Mesenteric fat pad (tissue), 1 donor: ENCODE measurements at places on chromosomes 5 and 9. TPM values are rescaled to one million over a fixed set of nuclear protein-coding genes. Genes with fewer than 3 reads are reported as not detected.

The LRRC19 gene
- not detected for total RNA-seq

DNA sequence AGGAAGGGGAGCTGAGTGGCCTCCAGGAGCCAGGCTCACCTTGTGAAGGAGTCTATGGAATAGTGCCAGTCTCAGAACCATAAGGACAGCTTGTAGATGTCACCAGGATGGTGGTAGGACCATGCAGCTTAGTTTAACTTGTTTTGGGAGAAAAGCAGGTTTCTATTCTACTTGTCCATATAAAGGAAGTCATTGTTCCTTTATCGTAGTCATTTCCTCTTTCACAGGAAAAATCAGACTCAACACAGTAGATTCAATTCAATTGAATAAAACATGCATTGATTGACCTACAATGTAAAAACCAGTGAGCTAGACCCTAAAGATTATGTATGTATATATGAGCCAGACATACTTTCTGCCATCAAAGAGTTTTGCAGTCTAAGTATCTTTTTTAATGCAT lies 53.3 kb downstream of the MEGF10 start:
- DNase-seq, result no peak

- DNase-seq, result no peak
Observed at GRCh38 chr5:6547498-6547897, 85.3 kb downstream of the NSUN2 start.

DNA sequence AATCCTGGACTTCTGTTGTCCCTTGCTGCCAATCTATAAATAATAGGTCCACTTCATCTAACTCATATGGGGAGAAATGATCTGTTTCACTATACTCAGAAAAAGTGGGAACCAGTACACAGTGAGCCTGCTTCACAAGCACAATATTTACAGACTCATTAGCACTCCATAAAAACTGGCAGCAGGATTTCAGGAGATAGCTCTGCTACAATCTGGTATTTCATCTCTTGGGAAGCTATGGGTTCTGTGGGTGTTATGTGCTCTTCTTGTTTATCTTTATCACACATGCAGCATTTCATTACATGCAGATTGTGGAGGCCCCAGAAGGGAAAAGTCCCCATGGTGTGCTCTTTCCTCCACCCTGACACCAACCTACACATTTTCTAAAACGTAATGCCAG lies 33.2 kb downstream of the UGT3A2 start:
- DNase-seq, result no peak

DNA sequence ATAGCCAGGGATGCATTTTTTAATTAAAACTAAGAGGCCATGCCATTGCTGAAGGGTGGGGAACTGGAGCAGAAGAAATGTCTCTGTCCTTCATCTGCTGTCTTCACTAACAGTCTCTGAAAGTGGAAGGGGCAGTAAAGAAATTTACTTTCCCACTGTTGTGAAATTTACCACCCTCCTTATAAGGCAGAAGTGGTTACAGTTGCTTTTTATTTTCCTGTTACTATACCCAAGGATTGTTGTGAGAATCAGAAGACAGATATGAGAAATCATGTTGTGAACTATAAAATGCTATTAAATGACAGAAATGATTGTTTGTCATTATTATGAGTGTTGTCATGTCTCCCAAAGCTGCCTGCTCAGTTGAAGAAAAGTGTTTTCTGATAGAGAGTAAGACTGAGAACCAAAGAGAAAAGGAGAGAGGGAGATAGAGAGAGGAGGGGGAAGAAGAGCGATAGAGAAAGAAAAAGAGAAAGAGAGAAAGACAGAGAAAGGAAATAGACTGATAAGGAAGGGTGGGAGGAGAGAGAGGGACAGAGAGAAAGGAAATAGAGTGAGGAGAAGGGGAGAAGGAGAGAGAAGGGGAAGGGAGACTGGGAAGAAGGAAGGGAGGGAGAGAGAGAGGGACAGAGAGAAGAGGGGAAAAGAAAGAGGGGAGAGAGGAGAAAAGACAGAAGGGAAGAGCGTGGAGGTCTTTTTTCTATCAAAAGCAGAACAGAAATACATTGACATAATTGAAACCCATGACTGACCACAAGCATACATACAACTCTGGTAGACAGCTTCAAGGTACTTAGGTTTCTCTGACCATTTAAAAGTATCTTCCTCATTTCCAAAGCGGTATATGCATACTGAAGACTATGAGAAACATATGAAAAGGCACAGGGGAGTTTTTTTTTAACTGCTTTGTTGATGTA lies 22.5 kb downstream of the SEC61B start:
- DNase-seq, result no peak

DNA sequence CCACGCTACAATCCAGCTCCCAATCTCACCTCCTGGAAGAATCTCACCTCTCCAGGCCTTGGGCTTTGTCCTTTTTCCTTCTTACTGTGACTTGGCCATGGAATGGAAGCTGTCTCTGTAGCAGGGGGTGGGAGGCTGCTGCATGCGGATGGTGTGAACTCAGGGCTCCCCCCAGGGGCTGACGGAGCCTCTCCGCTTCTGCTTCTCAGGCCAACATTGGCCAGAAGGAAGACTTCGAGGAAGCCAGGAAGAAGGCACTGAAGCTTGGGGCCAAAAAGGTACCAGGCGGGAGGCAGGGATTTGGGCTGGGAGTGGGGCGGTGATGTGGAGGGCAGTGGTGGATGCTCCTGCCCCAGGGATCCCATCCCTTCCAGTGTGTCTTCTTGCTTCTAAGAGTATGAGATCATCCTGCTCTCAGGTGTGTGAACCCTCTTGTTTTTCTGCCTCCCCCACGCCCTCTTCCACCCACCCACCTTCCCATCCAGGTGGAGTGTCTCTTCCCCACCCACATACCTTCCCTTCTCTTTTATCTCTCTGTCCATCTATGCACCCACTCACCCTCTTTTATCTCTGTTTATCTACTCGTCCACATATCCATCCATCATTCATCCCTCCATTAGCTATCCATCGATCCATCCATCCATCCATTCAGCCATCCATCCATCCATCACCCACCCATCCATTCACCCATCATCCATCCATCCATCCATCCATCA lies 9.5 kb downstream of the ASS1 start:
- DNase-seq, result no peak

DNA sequence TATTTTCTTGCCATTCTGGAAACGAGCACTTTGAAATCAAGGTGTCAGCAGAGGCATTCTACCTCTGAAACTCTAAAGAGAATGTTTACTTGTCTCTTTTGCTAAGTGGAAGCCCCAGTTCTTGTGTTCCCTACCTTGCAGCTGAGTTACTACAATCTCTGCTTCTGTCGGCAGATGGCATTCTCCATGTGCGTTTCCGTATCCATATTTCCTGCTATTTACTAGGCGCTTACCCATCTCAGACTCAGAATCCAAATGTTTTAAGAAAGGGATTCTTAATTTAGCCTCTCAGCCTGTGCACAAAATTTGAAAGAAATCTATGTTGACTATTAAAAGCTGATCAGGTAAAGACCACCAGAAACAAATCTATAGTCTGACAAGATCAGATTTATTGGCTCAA lies 221.3 kb upstream of the FTMT start:
- no peak for DNase-seq

DNA sequence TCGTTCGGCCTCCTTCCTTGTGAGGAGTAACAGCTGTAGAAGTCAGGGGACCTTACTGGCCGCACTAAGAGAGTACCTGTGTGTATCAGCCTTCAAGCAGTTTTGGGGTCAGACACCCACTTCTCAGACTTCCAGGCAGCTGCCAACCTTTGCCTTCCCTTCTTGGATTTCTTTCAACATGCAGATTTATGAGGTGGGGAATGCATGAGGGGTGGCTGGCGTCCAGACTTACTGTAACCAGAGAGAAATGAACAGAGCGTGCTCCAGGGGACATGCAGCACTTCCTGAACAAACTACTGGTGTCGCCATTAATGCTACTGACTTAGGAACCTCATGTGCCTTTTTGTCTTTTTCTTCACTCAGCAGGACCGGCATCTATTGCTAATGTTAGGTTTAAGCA lies 46.7 kb downstream of the INSYN2B start:
- no peak for DNase-seq

- DNase-seq, result no peak
Observed at GRCh38 chr5:159096243-159096923, 3.3 kb downstream of the EBF1 start.

DNA sequence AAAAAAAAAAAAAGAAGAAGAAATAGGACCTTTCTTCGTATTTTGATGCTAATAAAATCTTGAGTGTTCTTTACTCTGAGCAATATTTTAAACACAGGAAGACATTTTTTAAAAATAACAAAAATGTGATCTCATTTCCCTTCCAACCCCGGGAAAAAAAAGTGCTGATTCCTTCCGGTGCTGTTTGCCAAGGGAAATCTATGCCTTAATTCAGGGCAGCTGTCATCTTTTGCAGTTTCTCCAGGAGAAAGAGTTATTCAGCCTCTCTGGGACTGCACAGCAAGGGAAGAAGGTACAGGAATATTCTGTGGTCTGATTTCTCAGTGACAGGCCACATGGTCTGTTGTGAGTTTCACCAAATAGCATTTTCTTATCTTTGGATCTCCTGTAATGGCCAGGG lies 291.9 kb upstream of the IRX1 start:
- no peak for DNase-seq

DNA sequence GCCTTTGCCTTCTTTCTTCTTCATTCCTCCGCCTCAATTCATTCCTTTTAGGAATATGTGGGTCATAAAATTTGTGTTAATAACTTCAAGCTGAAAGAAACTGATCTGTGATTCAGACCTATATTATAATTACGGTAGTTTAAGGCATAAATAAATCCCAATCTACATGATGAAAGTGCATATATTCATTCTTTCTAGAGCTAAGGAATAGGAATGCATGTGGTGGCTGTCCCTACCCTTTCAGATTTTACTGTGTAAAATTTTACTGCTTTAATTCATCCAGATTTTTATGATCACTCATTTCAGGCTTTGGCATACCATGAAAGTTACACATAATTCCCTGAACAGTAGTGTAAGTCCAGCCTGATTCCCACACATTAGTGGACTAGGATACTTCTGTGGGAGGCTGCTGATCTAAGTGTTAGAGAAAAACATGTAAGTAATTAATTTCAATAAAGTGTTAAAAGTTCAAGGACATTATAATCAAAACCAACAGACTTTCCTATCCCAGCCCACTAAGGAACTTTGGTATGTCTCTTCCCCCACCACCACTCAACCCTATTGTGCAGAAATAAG lies 83.1 kb downstream of the HINT1 start:
- no peak for DNase-seq

DNA sequence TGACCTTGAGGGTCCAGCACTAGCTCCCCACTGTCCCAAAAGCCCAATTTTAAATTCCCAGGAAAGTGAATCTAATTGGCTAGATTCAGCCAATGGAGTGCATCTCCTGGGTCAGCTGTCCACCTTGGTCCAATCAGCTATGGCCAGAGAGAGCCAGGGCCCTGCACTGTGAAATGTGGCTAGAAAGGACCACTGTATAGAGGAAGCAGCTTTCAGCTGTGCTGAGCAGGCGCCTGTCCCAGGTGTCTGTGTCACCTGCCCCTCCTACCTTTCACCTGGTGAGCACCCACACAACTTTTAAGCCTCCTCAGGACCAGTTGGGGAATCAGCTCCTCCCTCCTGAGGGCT lies 186.2 kb downstream of the DRD1 start:
- DNase-seq, result no peak

- DNase-seq, result no peak
Observed at GRCh38 chr5:14269395-14269794, 126.3 kb downstream of the TRIO start.

DNA sequence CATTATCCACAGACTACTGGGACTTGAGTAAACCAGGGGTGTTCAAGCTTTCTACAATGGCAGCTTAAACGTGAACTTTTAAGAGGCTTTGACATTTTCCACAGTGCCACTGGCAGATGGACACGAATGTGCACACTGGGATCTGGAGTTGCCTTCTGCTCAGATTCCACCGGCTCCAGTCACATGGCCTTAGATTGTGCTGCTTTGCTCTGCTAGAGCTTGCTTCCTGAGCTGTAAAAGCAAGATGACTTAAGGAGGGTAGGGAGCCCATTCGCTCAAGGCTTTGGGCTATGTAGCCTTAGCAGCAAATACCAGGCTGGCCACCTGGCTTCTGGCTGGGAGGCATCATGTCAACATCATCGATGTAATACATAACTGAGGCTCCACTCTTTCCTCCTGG lies 436.9 kb downstream of the MED10 start:
- DNase-seq, result no peak

The IL4 gene
- total RNA-seq, result not detected

- no peak for DNase-seq
Observed at GRCh38 chr9:122355336-122355875, 15.4 kb upstream of the PTGS1 start.

DNA sequence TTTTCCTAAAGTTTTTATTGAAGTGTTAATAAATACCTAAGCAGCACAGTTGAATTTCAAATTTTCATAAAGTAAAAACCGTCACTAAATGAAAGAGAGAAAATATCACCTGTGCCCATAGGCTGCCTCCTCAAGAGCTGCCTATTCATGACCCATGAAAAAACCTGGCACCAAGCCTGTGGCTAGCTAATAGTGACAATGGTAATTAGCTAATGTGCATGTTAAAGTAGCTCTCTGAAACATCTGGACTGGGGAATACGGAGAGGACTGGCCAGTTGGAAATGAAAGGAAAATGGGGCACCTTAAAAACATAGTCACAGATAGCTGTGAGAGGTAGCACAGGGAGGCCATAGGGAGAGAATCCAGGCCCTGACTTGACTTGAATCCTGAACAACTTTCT lies 5.4 kb upstream of the GNE start:
- DNase-seq, result no peak

The RASEF gene
- total RNA-seq, result 0.06 TPM

The PMPCA gene
- total RNA-seq, result 47.3 TPM

DNA sequence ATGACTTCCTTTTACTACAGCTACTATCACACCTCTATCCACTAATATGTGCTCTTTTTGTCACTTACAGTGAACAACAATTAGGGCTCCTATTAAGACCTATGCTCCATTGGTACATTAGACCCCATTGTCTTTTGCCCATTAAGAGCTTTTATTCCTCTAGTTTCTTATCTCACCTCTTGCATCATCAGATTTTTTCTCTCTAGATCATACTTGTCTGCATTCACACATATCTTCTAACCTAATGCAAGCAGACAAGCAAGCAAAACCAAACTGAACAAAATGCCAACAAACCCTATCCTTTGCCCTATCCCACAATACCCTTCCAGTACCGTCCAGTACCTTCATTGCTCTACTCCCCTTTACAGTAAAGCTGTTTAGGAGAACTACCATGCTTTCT lies 10.1 kb upstream of the RBM27 start:
- DNase-seq, result no peak

- peak; percentile 43 for DNase-seq
Observed at GRCh38 chr9:113957351-113957750, 81.2 kb downstream of the ZNF618 start.
